ENCODE measurements at places on chromosomes 3 and 15. TPM values are rescaled to one million over a fixed set of nuclear protein-coding genes. Genes with fewer than 3 reads are reported as not detected.
A peak's percentile ranks its signal among the peaks of the same experiment; 100 is the strongest.

Gene SLC15A2
- 3.7 TPM for total RNA-seq

Gene SGO1
- 28.8 TPM for total RNA-seq

DNA sequence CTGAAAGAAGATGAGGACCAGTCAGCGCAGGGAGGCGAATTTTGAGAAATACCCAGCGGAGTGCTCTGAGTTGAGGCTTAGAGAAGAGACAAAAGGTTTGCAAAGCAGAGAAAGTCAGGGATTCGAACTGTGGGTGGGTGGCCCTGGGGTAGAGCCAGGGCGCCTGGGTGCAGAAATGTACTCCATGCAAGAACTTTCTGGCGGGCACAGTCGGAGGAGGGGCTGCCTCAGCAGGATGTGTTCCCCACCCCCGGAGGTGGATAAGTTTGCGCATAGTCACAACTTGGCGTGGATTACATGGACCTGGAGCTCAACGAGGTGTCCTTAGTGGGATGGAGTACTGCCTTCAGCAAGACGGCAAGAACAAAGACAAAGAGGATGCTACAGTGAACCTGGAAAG is 117.3 kb upstream of the ALDH1A3 start:
- H3K4me1 ChIP-seq = no peaks in the 10 kb centered on the region
- H3K27ac ChIP-seq = no peak overlapping the region
- no peak overlapping the region for H3K4me3 ChIP-seq

DNA sequence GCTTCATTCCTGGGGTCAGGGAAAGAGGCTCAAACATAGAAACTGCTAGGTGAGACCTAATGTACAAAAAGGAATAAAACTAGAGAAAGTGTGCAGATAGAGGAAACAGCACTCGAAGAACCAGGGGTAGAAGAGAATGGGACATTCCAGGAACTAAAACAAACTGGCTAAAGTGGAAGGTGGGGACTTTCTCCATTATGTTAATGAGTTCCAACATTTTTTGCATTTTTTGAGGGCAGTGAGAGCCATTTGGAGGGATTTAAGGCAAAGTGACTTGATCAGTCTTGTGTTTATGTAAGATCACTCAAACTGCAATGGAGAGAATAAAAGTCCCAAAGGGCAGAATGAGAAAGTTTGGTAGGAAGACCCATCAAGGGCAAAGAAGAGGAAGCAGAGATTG is 20.6 kb upstream of the SLC4A7 start:
- no peak overlapping the region for H3K27ac ChIP-seq
- peaks cover 2% of the 10 kb centered on the region for H3K27me3 ChIP-seq
- no peaks in the 10 kb centered on the region for H3K4me1 ChIP-seq
- no peak overlapping the region for H3K4me3 ChIP-seq
- H3K36me3 ChIP-seq = no peaks in the 10 kb centered on the region

GRCh38 chr3:48088056-48088748 is 72.0 kb upstream of the MAP4 start:
- peak overlapping the region; percentile 98 for H3K4me3 ChIP-seq
- H3K27me3 ChIP-seq = no peaks in the 10 kb centered on the region
- peaks cover 22% of the 10 kb centered on the region for H3K4me1 ChIP-seq
- H3K27ac ChIP-seq = peak overlapping the region; percentile 98

GRCh38 chr3:41579861-41580260 is 380.6 kb downstream of the CTNNB1 start:
- no peaks in the 10 kb centered on the region for H3K4me1 ChIP-seq
- H3K4me3 ChIP-seq = no peak overlapping the region
- no peak overlapping the region for H3K27ac ChIP-seq
- no peaks in the 10 kb centered on the region for H3K36me3 ChIP-seq
- no peaks in the 10 kb centered on the region for H3K27me3 ChIP-seq

GRCh38 chr3:182886497-182886896 is 93.2 kb downstream of the ATP11B start:
- H3K27me3 ChIP-seq = no peaks in the 10 kb centered on the region
- no peak for DNase-seq
- no peak overlapping the region for H3K27ac ChIP-seq
- H3K4me1 ChIP-seq = no peaks in the 10 kb centered on the region
- H3K36me3 ChIP-seq = peaks cover 12% of the 10 kb centered on the region
- H3K4me3 ChIP-seq = no peak overlapping the region

- DNase-seq = no peak
- no peak overlapping the region for H3K27ac ChIP-seq
- H3K4me1 ChIP-seq = no peaks in the 10 kb centered on the region
- H3K36me3 ChIP-seq = no peaks in the 10 kb centered on the region
- H3K4me3 ChIP-seq = no peak overlapping the region
These were observed 706.6 kb downstream of the SI start for GRCh38 chr3:164371681-164372080.

- no peak overlapping the region for H3K27ac ChIP-seq
- H3K4me1 ChIP-seq = peaks cover 49% of the 10 kb centered on the region
- peaks cover 27% of the 10 kb centered on the region for H3K36me3 ChIP-seq
- no peaks in the 10 kb centered on the region for H3K27me3 ChIP-seq
- no peak for DNase-seq
These were observed 55.9 kb downstream of the LIPC start for GRCh38 chr15:58487724-58488120.

- H3K27ac ChIP-seq = no peak overlapping the region
- no peaks in the 10 kb centered on the region for H3K4me1 ChIP-seq
- H3K36me3 ChIP-seq = no peaks in the 10 kb centered on the region
- DNase-seq = no peak
- no peaks in the 10 kb centered on the region for H3K27me3 ChIP-seq
These were observed 48.1 kb downstream of the ALCAM start for GRCh38 chr3:105414841-105415240.

All from activated naive CD8-positive, alpha-beta T cell treated with anti-CD3 and anti-CD28 coated beads, Interleukin-2, amount 10 ng/mL, durations not matched to agents 7 days and 5 days (primary cell).